SK-N-DZ (cell line): ENCODE measurements at places on chromosomes 7 and 10.

DNA sequence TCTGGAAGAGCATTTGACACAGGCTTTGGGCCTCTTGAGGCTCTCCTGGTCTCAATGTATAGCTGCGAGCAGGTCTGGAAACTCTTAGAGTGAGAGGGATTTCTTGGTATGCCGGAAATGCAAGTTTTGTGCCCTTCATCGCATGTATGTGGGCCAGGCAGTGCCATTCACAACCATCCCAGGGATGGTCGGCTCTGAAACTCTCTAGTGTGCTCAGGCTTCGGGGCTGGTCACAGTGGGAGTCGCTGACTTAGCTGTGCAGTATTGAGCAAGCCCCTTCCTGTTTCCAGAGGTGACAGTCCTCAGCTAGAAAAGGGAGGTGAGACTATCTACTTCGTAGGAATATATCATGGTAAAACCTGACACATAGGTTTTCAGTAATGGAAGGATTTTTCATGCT is 2.0 kb upstream of the AOAH start:
- no peak for DNase-seq

- no peak for DNase-seq
Observed at GRCh38 chr7:46752881-46753366, 829.0 kb downstream of the TNS3 start.

GRCh38 chr10:60846173-60846572 is 67.9 kb downstream of the CDK1 start:
- DNase-seq: no peak

DNA sequence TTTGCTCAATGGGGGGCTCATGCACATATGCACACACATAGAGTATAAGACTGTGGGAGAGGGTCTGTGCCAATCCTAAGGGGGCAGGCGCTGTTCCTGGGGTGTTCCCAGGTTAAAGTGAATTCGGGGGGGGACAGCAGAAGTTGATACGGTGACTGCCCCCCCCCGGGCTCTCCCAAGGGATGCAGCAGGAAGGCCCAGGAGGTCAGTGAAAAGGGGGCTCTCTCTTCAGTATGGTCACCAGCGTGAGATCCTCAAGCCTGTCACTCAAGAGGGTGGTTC is 32.4 kb downstream of the SPDYE6 start:
- no peak for DNase-seq

- no peak for DNase-seq
Observed at GRCh38 chr7:98557538-98558031, 59.5 kb upstream of the NPTX2 start.

DNA sequence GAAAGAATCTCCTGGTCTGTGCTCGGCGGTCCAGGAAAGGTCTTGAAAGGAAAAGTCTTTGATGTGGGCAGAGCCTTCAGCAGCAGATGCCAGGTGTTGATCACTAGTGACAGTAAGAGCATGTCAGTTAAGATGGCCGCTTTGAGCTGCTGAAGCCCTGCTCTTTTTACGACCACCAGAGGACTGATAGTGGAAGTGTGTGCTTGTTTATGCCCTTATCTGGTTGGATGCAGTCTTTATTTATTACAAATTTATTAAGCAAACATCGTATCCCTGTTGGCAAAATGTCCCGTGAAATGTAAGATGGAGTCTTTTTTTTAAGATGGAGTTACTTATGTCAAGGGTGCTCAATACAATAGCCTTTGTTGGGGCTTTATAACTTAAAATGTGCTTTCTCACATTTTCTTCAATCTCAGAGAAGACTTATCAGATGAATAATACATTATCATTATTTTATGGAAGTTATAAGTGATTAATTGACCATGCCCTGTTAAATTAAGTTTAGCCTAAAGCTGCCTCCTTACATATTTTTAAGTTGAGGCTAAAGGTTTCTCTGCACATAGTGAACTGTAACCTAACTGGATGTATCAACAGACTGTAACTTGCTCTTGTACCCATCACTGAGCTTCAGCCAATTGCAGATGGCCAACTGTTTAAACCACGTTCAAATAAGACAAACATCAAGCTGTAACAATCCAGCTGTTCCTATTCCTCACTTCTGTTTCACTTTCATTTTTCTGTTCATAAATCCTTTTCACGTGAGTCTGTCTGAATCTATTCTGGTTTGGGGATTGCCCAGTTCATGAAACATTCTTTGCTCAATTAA is 97.4 kb upstream of the PIK3CG start:
- DNase-seq: no peak
